ENCODE measurements at places on chromosomes 13 and 19. TPM values are rescaled to one million over a fixed set of nuclear protein-coding genes. Genes with fewer than 3 reads are reported as not detected.
A peak's percentile ranks its signal among the peaks of the same experiment; 100 is the strongest.

DNA sequence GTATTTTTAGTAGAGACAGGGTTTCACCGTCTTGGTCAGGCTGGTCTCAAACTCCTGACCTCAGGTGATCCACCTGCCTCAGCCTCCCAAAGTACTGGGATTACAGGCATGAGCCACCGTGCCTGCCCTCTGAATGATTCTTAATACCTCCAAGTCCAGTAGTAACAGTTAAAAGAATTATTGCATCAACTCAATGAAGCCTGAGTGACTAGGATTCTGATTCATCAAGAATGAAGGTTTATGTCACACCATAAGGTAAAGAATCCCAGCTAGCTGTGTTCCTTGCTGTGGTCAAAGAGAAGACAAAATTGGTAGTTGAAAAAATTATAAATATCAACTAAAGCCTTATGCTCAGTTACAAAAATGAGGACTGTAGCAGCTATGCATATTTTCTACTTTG lies 81.2 kb upstream of the ABCC4 start:
- no peak for DNase-seq
- H3K4me3 ChIP-seq = no peak overlapping the region
- no peaks in the 10 kb centered on the region for H3K27me3 ChIP-seq
- no peaks in the 10 kb centered on the region for H3K36me3 ChIP-seq
- H3K27ac ChIP-seq = no peak overlapping the region

GRCh38 chr13:46569456-46569855 lies 16.5 kb downstream of the LRCH1 start:
- DNase-seq = no peak
- H3K27me3 ChIP-seq = no peaks in the 10 kb centered on the region
- no peaks in the 10 kb centered on the region for H3K36me3 ChIP-seq
- H3K27ac ChIP-seq = no peak overlapping the region

DNA sequence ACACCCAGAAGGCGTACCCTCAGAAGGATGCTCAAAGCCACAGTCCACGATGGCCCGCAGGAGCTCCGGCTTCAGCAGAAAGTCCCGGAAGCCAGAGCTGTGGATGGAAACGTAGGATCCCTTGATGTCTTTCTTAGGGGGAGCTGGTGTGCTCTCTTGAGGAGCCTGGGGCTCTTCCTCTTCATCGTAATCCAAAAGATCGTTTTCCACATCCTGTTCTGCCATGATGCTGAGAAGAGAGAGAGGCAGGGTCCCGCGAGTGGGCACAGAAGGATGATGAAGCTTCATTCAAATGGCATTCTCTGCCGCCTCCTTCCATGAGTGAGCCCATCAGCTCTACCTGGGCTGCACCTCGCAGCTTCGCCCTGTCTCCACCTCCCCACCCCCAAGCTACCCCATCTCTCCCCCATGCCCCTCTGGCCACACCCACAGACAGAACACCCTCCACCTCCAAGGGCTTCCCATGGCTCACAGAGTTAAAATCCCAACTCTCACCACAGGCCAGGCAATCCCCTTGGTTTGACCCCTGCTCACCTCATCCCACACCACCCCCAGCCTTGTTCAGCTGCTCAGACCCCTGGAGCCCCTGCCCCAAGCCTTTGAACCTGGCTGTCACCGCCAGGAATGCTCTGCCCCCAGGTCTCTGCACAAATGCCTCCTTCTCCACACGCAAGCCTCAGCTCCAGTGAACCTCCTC lies 6.0 kb downstream of the DDX39A start:
- H3K27me3 ChIP-seq = no peaks in the 10 kb centered on the region
- no peak overlapping the region for H3K27ac ChIP-seq
- H3K4me1 ChIP-seq = peaks cover 44% of the 10 kb centered on the region
- H3K4me3 ChIP-seq = no peak overlapping the region

DNA sequence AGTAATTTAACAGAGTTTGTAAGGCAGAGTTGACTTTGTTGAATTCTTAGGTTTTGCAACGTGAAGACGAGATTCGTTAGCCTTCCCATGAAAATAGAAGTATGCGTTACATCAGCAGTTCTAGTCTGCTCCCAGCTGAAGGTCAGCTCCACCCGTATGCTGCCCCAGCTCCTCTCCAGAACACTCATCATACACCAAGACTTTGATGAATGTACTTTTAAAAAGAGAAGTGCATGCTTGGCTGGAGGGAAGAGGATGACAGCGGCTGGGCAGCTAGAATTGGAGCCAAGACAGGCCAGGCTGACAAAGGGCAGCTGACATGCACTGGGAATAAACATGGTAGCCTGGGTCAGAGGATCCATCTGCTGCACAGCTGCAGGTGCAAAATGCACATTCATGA lies 166.3 kb upstream of the ARGLU1 start:
- H3K4me3 ChIP-seq = no peak overlapping the region
- no peak overlapping the region for H3K27ac ChIP-seq
- no peaks in the 10 kb centered on the region for H3K27me3 ChIP-seq
- H3K4me1 ChIP-seq = no peaks in the 10 kb centered on the region

DNA sequence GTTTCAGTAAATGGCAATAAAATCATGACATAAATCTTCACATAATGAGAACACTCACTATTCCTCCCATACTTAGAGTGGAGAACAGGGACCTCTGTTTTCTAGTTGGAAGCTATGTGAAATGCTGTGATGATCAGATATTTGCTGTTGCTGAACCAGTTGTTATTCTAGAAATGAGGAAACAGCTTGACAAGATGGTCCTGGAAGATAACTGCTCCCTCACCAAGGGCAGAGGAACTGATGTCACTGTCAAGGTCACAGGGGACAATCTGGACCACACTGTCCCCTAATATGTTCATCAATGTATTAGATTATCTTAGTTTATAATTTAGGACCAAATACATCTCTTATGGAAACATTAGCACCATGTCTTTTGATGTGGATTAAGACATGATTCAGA lies 1173.3 kb downstream of the PCDH17 start:
- no peak for DNase-seq
- no peak overlapping the region for H3K4me3 ChIP-seq
- H3K27me3 ChIP-seq = no peaks in the 10 kb centered on the region
- H3K27ac ChIP-seq = no peak overlapping the region
- H3K36me3 ChIP-seq = no peaks in the 10 kb centered on the region
- H3K4me1 ChIP-seq = no peaks in the 10 kb centered on the region

GRCh38 chr13:54162069-54162468 lies 1133.5 kb downstream of the OLFM4 start:
- no peak overlapping the region for H3K27ac ChIP-seq
- H3K4me3 ChIP-seq = no peak overlapping the region
- no peaks in the 10 kb centered on the region for H3K36me3 ChIP-seq
- H3K4me1 ChIP-seq = no peaks in the 10 kb centered on the region
- no peak for DNase-seq

DNA sequence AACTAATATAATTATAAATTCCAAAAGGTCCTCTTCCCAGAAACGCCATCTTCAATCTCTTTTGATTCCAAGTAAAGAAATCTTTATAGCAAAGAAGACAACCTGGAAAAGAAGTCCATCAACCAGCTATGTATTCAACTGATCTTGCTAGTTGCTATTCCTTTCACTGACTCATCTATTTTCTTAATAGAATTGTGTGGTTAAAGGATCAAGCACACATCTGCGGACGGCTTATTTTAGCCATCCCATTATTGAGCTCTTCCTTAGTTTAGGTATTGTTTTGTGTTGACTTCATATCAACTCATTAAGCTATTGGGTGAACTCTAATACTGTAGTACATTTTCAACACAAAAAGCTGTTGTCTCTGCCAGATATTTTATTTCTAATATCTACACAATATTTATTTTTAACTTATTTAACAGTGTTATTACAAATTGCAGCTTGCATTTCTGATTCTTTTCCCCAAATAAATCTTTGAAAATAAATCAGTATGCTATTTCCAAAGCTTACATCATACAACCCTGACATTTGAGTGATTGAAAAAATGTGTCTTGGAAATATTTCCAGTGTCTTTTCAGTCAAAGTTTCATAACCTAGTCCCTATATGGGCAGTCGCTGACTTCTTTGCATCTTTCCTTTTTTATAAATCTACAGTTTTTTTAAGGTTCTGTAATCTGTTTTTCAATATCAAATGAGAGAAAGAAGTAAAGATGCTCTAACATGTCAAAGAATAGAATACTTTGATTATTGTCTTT lies 158.8 kb upstream of the SPRY2 start:
- H3K4me1 ChIP-seq = no peaks in the 10 kb centered on the region
- H3K27me3 ChIP-seq = no peaks in the 10 kb centered on the region
- DNase-seq = no peak
- H3K27ac ChIP-seq = no peak overlapping the region
- H3K4me3 ChIP-seq = no peak overlapping the region

DNA sequence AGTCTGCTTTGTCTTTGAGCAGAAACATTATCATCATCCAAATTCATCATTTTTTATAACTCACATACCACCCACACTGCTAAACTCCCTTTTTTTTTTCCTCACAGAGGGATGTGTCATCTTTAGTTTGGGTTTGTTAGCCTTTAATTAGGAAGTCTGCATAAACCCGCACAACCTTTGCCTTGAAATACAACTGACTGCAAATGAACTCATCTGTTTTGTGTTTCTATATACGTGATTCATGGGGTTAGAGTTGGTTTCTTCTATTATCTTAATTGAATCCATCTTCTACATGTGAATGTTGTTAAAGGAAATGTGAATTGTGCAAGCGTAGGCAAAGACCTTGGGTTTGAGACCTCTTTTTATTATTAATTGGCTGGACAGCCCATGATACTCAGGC lies 102.7 kb downstream of the SLAIN1 start:
- no peaks in the 10 kb centered on the region for H3K4me1 ChIP-seq
- H3K36me3 ChIP-seq = no peaks in the 10 kb centered on the region
- H3K27ac ChIP-seq = no peak overlapping the region
- H3K4me3 ChIP-seq = no peak overlapping the region

GRCh38 chr19:47486900-47487299 lies 2.9 kb upstream of the KPTN start:
- H3K4me3 ChIP-seq = no peak overlapping the region
- H3K27ac ChIP-seq = peak overlapping the region; percentile 11
- peaks cover 46% of the 10 kb centered on the region for H3K36me3 ChIP-seq
- peaks cover 18% of the 10 kb centered on the region for H3K4me1 ChIP-seq
- no peaks in the 10 kb centered on the region for H3K27me3 ChIP-seq
- no peak for DNase-seq

DNA sequence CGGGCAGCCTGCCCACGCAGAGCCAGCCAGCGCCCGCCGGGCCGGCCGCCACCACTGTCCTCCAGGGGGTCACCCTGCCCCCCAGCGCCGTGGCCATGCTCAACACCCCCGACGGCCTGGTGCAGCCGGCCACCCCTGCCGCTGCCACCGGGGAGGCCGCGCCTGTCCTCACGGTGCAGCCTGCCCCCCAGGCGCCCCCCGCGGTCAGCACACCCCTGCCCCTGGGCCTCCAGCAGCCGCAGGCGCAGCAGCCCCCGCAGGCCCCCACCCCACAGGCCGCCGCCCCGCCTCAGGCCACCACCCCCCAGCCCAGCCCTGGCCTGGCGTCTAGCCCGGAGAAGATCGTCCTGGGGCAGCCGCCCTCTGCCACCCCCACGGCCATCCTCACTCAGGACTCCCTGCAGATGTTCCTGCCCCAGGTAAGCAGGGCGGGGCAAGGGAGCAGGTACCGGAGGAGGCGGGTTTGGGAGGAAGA lies 32.3 kb upstream of the EHD2 start:
- peaks cover 48% of the 10 kb centered on the region for H3K36me3 ChIP-seq
- no peak for DNase-seq
- no peak overlapping the region for H3K27ac ChIP-seq

- H3K36me3 ChIP-seq = no peaks in the 10 kb centered on the region
- no peak overlapping the region for H3K27ac ChIP-seq
- H3K27me3 ChIP-seq = no peaks in the 10 kb centered on the region
- peaks cover 5% of the 10 kb centered on the region for H3K4me1 ChIP-seq
- DNase-seq = no peak
- no peak overlapping the region for H3K4me3 ChIP-seq
These were observed 3.8 kb downstream of the WBP4 start for GRCh38 chr13:41065078-41065477.

- DNase-seq = peak; percentile 59
- H3K4me3 ChIP-seq = peak overlapping the region; percentile 72
- no peaks in the 10 kb centered on the region for H3K36me3 ChIP-seq
- H3K27me3 ChIP-seq = no peaks in the 10 kb centered on the region
These were observed 21.0 kb downstream of the ZNF114 start for GRCh38 chr19:48290771-48291488.

SLC10A2 gene
- not detected for total RNA-seq

ZNF730 gene
- total RNA-seq = 0.80 TPM

TM9SF2 gene
- total RNA-seq = 49.0 TPM

KLK12 gene
- not detected for total RNA-seq

REXO1 gene
- 75.6 TPM for total RNA-seq

CYP4F12 gene
- total RNA-seq = 0.54 TPM

MAST1 gene
- 0.83 TPM for total RNA-seq

CGB2 gene
- total RNA-seq = not detected

HMG20B gene
- total RNA-seq = 53.0 TPM

LYL1 gene
- 4.6 TPM for total RNA-seq

FXYD3 gene
- total RNA-seq = not detected

Data from naive thymus-derived CD4-positive, alpha-beta T cell (primary cell).